ENCODE measurements at places on chromosomes 3 and 15.

DNA sequence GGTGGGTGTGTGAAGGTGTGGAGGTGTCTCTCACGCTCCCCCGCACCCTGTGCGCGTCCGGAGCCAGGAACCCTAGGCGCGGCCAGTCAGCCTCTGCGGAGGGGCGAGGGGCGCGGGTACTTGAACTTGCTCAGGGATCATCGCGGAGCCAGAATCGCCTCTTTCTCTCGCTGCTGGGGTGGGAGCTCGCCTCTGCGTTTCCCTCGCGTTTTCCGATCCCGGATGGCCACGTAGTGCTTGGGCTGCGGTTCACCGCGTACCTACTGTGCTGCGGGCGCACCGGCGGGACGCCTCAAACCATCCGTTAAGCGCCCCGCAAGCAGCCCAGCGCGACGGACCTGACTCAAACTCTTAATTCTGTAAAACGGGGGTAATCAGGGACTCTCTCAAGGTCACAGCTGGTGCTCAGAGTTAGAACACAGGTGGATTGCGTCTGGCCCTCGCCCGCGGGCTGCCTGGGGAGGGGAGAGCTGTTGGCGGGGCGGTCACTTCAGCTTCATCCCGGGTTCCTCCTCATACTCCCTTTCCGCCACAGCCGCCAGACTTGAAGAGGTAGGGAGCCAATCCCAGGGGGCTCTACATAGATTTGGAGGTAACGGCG lies 686 bp downstream of the MYRIP start:
- DNase-seq, result no peak

- no peak for DNase-seq
These were observed 792.6 kb downstream of the NAALADL2 start for GRCh38 chr3:175651716-175652115.

GRCh38 chr3:177295116-177295515 lies 97.8 kb upstream of the TBL1XR1 start:
- no peak for DNase-seq

DNA sequence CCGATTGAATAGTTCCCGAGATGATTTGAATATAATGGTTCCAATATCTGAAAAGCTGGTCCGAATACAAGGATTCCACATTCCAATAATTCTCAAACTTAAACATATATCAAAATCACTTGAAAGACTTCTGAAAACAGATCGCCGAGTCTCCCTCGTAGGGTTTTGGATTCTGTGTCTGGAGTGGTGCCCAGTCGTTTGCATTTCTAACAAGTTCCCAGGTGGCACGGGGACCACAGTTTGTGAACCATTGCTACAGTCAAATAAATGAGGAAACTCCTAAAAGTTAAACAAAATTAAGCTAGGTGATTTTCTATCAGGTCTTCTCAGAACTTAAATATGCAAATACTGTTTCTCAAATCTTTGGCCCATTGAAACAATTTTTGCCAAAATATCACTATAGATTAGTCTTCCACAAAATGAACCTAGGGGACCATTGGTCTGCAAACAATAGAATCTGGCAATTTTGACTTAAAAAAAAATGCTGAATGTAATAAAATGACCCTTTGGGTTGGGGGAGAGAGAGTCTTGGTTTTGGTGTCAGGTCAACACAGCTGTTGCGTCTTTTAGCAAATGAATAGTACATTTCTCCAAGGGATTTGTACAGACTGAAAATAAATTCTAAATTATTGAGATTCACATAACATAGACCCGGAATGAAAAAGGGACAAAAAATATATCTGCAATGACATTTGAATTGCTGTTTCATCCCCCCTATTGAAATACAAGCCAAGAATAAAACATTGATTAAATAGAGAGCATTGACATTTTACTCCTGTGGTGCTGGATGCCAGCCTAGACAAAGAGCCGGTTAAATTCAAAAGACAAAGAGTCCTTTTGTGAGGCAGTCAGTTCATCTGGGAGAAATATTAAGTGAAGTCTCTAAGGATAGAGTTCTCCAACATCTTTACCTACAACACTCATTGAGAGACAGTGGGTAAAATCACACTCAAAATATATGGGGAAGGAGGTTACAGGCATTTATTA lies 175.7 kb upstream of the ADAMTS9 start:
- no peak for DNase-seq

- no peak for DNase-seq
These were observed 646.2 kb downstream of the NTRK3 start for GRCh38 chr15:87610366-87610765.

GRCh38 chr3:13881536-13882410 lies 1.9 kb upstream of the WNT7A start:
- DNase-seq, result no peak

DNA sequence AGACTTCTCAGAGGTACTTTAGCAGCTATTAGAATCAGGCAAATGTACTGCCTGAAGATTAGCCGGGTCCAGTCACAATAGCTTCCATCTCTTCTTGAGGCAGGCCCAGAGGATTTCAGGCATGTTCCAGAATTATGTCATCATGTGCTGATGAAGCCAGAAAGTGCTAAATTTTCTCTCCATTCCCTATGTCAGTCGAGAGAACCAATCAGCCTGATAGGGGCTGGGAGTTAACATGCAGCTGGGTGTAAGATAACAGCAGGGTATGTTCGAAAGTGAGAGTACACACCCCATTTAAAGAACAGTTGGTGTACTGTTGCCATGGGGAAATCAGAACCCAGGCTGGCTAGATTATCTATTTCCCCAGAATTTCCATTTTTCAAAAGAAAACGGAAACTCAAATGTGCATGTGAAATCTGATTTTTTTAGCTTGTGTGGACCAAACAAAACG lies 48.7 kb downstream of the MYH15 start:
- DNase-seq, result no peak

GRCh38 chr15:33810806-33811205 lies 157.5 kb upstream of the CHRM5 start:
- DNase-seq, result no peak

GRCh38 chr3:188241883-188242282 lies 87.9 kb downstream of the LPP start:
- DNase-seq, result no peak

DNA sequence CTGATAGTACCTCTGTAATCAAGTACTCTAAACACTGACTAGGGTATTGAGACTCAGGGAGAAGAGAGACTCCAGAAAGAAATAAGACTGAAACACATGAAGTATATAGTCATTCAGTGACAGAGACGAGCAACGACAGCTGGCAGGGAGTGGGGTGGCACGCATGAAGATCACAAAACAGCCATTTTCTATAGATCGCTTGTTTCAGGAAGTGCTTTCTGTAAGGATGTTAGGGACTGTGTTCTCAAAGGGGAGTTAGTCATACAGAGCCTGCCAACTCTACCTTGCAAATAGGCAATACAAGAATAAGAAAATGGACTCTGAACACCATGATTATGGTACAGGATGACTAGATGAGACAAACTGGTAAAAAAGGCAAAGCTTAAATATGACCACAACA lies 139.5 kb downstream of the TBL1XR1 start:
- no peak for DNase-seq

DNA sequence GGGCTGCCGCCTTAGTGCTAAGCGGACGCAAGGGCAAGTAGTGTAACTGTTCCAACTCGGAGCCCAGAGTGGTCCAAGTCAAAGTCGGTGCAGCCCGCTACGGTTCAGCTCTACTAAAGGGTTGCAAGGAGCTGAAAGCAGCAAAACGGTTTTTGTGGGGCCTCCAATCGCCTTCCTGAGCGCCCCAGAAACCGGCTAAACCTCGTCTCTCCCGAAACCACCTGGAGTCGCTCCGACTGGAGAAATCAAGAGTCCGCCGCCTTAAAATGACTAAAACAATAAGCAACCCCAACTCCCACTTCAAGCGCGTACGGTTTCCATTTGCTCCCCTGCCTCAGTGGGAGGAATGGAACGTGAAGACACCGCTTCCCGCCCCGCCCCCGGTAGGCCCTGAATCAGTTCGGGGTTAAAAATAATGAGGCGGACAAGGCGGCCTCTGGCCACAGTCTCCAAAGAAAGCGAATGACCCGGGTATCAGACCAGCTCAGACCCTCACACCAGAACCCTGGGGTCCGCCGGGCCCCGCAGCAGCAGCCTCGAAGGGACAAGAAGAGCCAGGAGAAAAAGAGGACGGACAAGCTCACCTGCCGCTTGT lies 401 bp downstream of the SEC11A start:
- DNase-seq, result no peak

GRCh38 chr3:14289590-14290461 lies 111.2 kb downstream of the LSM3 start:
- DNase-seq, result no peak

DNA sequence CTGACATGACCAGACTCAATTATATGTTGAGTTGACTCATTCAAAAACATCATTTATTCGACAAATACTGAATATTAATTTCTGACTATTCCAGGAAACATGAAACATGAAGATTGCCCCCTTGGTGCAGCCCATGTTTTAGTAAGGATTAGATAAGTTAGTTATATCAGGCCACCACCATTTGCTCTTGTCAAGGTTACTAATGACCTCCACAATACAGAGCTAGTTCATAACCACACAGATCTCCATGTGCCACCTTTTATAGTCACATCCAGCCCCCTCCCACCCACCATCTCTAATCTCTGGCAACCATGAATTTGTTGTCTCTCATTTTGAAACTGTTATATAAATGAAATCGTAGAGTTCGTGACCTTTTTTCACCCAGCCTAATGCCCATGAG lies 15.7 kb downstream of the KLHL18 start:
- no peak for DNase-seq

DNA sequence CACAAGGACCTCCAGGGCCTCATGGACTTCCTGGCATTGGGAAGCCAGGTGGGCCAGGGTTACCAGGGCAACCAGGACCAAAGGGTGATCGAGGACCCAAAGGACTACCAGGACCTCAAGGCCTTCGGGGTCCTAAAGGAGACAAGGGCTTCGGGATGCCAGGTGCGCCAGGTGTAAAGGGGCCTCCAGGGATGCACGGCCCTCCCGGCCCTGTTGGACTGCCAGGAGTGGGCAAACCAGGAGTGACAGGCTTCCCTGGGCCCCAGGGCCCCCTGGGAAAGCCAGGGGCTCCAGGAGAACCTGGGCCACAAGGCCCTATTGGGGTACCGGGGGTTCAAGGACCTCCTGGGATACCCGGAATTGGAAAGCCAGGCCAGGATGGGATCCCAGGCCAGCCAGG lies 23.2 kb upstream of the CMSS1 start:
- no peak for DNase-seq

DNA sequence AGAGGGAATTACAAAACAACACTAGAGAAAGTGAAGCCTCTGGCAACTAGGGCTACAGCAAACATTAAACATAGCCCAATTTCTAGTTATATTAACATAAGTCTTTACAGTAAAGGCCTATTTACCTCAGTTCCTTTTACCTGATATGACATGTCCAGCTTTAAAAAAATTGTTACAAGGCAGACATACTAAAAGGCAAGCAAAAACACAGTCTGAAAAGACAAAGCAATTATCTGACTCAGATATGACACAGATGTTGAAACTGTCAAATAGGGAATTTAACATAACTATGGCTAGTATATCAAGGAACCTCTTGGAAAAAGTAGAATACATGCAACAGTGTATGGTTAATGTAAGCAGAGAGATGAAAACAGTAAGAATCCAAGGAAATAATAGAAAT lies 238.6 kb downstream of the RAP2B start:
- no peak for DNase-seq

DNA sequence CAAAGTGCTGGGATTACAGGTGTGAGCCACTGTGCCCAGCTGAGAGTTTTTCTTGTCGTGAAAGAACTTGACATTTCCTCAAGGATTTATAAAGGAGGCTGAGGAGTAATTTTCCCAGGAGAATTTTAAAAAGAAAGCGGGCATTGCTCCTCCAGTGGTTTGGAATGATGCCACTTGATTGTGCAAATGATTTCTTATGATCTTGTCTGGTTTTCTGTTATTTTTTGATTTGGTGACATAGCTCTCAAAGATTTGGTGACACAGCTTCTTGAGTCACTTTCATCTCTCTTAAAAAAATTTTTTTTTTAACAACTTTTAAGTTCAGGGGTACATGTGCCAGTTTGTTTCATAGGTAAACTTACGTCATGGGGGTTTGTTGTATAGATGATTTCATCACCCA lies 24.6 kb upstream of the NFKBIZ start:
- no peak for DNase-seq

GRCh38 chr3:151639418-151639740 lies 94.3 kb upstream of the AADACL2 start:
- DNase-seq, result no peak

GRCh38 chr3:38651153-38651789 lies 1.8 kb upstream of the SCN5A start:
- DNase-seq, result no peak

- no peak for DNase-seq
These were observed 91.6 kb downstream of the FEZF2 start for GRCh38 chr3:62281726-62282125.

DNA sequence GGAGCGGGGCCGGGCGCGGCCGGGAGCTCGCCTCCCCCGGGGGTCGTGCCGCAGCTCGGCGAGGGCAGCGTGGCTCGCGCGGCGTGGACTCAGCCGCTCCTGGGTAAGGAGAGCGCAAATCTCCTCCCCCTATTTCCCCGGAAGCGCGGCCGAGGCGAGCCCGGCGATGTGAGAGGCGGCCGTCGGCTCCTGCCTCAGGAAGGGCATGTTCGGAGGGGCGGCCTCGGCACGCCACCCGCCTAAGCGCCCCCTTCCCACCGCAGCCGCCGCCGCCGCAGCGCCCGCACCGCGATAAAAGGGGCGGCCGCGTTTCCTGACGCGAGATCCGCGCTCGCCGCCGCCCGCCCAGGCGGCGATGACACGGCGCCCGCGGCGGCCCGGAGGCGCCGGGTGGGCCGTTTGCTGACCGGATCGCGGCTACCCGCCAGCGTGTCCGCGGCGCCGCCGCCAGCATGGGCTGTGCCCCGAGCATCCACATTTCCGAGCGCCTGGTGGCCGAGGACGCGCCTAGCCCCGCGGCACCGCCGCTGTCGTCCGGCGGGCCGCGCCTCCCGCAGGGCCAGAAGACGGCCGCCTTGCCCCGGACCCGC lies at the start of gene PDE8A:
PDE8A (plus strand) TSS at position 146 of the 590 bp plus-strand sequence; CDS start at position 453, 307 bp downstream.
- DNase-seq, result no peak

DNA sequence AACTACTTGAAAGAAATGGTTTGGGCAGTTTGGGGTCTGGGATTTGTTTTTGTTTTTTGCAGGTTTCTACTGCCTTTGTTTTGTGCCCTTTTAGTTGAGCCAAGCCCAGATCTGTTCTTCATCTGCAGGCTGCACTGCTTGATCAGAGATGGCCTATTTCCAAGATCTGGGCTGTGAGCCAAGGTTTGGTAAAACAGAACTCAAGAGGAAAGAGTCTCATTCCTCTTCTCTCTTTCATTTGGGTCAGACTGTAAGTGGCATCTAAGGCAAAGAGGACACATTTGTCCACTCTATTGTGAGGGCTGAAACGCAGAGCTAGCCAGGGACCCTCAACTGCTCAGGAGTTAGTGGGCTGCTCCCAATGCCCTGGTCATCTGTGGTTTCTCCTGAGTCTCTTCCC lies 104.4 kb upstream of the UBE3A start:
- DNase-seq, result no peak

GRCh38 chr3:27535809-27536392 lies 51.7 kb upstream of the SLC4A7 start:
- DNase-seq, result no peak

DNA sequence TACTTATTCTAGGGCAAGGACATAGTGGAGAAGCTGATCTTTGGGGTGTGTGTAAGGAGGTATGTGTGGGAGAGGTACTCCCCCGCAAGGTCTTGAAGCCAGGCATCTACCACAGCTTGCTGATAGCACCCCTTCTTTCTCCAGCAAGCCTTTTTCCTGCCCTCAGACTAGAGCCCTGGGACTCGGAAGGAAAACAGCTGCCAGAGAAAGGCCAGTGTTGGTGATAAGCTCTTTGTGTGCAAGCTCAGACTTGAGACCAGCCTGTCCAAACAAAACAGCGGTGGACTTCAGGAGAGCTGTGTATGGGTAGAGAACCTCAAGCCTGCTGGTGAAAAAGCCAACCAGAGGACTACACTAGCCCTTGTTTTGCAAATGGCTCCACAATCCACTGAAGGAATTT lies 1028.6 kb downstream of the MCTP2 start:
- no peak for DNase-seq

GRCh38 chr3:52831500-52832301 lies 1.2 kb upstream of the ITIH4 start:
- no peak for DNase-seq
